ENCODE measurements at places on chromosomes 1 and 21.

DNA sequence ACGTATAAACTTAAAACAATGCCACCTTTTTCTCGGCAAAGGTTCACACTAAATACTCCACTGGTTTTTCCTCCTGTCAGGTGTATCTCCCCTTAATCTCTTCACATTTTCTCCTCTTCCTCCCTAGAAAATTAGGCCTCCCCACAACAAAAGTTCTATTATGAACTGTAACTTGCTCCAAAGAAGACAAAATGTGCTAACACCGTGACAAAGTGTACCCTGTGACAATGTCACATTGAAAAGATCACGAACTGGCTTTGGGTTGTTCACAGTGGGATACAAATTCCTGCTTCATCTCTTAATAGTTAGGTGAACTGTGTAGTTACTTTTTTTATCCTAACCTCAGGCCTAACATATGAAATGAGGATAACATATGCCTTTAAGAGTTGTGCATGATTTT, 6.0 kb downstream of the NUCKS1 start:
- no peak for DNase-seq

DNA sequence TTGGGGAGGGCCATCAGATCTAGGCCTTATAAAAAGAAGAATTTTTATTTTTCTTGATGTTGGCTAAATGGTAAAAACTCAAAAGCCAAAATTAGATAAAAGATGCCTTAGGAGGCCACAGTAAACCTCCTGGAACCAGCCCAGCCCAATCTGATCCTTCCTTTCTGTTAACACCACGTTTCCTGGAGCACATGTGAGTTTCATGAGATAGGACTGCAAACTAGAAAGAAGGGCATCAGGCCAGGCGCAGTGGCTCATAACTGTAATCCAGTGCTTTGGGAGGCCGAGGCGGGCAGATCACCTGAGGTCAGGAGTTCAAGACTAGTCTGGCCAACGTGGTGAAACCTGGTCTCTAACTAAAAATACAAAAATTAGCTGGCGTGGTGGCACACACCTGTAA, 6.7 kb downstream of the HSF2BP start:
- DNase-seq, result no peak

- DNase-seq, result no peak
Measured at GRCh38 chr1:41666981-41667631, 182.6 kb upstream of the EDN2 start.

GRCh38 chr1:204959836-204960235, 83.2 kb upstream of the CNTN2 start:
- no peak for DNase-seq

GRCh38 chr1:82065916-82066315, 265.2 kb downstream of the ADGRL2 start:
- no peak for DNase-seq

GRCh38 chr21:36255663-36256062, 64.3 kb upstream of the MORC3 start:
- DNase-seq, result no peak

DNA sequence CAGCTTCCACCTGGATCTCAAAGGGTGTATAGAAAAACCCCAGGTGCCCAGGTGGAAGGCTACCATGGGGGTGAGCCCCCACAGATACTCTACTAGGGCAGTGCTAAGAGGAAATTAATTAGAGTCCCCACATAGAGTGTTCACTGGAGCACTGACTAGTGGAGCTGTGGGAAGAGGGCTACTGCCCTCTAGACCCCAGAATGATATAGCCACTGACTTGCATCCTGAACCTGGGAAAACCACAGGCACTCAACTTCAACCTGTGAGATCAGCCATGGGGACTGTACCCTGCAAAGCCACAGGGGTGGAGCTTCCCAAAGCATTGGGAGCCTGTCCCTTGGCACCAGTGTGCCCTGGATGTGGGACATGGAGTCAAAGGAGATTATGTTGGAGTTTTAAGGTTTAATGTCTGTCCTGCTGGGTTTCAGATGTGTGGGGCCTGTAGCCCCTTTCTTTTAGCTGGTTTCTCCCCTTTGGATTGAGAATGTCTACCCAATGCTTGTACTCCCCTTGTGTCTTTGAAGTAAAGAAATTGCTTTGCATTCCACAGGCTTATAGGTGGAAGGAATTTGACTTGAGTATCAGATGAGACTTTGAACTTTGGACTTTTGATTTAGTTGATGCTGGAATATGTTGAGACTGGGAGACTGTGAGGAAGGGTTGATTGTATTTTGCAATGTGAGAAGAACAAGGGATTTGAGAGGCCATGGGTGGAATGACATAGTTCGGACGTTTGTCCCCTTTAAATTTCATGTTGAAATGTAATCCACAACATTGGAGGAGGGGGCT, 31.8 kb upstream of the CDC14A start:
- DNase-seq, result no peak

DNA sequence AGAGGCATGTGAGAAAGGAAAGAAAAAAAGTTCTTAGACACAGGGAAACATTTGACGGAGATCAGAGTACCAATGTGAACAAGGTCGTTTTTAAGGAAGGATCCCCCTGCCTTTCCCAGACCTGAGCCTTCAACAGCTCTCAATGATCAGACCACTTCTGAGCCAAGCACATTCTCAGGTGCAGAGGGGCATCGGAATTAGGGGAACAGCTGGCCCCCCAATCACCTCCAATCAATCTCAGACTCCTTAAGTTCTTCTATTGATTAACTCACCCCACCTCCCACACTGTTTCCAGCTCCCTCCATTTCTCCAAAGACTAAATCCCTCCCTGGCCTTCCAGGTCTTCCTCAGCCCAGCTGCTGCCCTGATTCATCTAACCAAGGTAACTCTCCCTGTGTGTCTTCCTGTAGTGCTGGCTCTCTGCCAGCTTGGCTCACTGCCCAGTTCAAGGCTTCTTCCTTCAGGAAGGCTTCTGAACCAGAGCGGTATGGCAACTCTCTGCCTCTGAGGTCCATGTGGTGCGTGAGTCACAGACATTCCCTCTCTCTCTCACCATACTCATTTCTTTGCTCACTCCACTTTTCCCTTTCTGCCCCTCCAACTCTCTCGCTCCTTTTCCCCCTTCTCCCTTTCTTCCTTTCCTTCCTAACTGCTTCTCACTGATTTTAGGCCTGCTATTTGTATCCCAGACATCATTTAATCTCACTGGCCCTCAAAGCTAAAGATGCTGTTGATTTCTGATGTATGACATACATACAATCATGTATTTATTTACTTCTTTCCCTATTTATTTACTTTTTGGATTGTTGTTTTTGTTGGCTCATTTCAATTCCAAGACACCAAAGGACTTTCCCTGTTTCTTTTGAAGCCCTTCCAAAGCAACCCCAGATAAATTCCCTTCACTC, 18.1 kb downstream of the CFAP45 start:
- no peak for DNase-seq

- DNase-seq, result no peak
Measured at GRCh38 chr1:51305371-51305823, 25.0 kb downstream of the TTC39A start.

- no peak for DNase-seq
Measured at GRCh38 chr21:16069178-16070112, 339.7 kb downstream of the USP25 start.

GRCh38 chr1:231580874-231581273, 45.7 kb upstream of the DISC1 start:
- no peak for DNase-seq

- no peak for DNase-seq
Measured at GRCh38 chr1:91757763-91758460, 128.0 kb downstream of the TGFBR3 start.

DNA sequence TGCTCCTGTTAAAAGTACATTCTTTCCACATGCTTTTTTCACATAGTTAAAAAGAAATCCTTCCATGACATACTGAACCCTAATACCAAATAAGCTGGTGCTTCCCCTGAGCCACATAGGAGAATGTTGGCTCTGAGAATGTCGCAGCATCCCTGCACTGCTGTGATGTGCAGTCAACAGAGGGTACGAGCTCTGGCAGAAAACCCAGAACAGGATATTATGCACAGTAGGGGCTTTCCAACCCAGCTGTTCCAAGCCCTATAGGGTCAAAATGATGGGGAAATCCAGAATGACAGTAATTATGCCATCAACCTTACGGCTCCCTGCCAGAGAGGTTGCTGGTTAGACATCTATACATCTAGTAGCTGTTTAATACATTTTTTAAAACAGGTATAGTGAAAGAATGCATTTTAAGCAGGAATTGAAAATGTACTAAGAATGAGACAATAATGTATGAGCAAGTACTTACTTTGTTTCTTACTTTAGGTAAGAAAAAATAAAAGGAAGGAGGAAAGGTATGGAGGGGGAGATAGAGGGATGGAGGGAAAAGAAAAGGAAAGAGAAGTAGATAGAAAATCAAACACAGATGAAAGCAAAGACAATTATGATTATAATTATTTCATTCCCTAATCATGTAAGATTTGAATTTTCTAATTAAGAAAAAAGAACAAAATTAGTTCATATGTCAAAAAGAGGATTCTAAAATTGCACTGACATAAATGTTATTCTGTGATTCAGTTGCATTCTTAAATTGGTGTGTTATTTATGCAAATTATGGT, 126.0 kb downstream of the NR5A2 start:
- no peak for DNase-seq

- DNase-seq, result no peak
Measured at GRCh38 chr1:63042278-63042677, 258.3 kb downstream of the ATG4C start.

GRCh38 chr1:30929135-30929889, 20.8 kb upstream of the SDC3 start:
- DNase-seq, result no peak

GRCh38 chr1:172287208-172287607, 133.3 kb upstream of the C1orf105 start:
- no peak for DNase-seq

- no peak for DNase-seq
Measured at GRCh38 chr1:240691909-240692705, 80.2 kb upstream of the GREM2 start.

DNA sequence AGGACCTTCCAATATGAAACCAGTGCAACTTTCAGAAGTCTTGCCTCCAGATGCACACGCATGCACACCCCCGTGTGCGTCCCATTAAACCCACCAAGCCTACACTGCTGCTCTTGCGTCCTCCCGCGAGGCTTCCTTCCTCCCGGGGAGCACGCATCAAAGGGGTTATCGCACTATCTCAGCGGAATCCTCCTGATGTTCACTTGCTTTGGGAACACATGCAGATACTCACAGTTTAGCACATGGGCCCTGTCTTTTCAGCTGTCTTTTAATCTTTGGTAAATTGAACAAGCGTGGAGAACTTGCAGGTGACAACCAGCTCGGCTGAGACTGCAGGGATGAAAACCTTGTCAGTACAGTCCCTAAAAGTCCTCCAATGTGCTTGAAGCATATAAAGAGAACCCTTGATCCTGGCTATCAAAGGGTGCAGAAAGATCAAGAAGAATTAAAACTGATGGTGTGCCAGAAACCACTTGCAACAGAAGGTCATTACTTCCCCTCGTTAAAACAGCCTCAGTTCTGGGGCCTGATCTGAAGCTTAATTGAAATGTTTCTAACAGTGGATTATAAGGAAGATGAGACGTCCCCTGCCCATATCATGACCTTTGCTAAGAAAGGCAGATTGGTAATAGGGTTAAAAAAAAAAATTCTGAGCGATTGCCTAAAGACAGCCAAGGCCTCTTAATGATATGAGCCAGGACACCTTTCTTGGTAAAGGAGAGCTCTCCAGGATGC, 149.4 kb upstream of the LMO4 start:
- DNase-seq, result no peak

DNA sequence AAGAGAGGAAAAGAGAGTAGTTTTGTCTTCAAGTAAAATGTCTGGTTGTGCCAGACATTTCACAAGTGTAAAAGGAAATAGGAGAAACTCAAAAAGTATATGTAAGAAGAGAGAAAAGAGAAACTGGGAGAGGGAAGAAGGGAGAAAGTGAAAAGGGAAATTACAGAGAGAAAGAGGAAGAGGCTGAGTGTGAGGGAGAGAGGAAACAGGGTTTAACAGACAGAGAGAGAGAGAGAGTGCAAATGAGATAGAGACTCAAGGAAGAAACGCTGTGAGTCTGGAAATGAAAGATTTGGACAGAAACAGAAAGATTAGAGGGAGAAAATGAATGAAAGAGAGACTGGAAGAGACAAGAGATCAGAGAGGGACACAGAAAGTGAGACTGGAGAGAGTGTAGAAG, 806.2 kb downstream of the PLA2G4A start:
- no peak for DNase-seq

- DNase-seq, result no peak
Measured at GRCh38 chr1:20584890-20585289, 4.0 kb upstream of the CDA start.

DNA sequence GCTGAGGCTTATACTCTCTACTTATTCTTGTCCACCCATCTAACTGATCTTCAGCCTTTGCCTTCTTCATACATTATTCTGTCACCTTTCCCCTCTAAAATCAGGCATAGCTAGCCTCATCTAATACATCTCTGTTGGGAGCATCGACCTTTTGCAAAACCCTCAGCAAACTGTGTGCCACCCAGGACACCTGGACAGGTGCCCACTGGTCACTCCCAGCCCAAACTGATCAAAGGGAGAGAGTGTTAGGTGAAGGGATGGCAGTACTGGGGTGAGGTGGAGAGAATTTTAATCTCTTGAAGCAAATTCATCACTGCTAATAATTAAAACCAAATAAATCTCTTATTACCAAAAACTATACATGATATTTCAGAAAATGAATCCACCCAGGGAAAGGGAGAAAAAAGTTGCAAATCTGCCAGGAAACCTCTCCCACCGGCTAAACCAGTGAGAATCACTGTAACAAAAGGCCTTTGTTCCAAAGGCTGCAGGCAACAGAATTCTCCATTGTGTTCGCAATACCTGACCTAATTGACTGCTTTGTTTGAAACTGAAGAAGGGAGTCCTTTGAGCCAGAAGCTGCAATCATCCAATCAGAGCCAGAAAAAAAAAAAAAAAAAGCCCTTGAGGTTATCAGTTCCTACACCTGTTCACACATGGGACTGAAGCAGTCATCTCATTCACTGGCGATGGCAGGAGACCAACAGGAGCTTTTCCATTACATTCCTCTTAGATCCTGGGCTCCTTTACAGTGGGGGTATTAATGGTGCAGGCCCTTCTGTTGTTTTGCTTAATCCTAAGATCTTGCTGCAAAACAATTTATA, 172.6 kb downstream of the APP start:
- no peak for DNase-seq

DNA sequence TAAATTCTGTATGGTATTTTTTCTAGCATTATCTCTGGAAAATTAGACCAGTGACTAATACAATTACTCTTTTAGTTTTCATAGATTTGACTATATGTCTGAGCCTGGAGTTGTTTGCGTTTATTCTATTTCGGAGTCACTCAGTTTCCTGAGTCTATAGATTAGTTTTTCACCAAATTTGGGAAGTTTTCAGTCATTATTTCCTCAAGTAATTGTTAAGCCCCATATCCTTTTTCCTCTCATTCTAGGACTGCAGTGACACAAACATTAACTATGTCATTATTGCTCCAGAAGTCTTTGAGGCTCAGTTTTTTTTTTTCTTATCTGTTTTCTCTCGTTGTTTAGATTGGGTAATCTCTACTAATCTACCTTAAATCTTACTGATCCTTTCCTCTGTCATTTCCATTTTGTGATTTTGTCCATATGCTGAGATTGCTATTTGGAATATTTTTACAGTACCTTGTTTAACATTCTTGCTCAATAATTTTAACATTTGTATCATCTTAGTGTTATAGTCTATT, 886.2 kb downstream of the LTN1 start:
- DNase-seq, result no peak

- no peak for DNase-seq
Measured at GRCh38 chr1:93033785-93034184, 45.3 kb upstream of the MTF2 start.

GRCh38 chr21:31136891-31137290, 98.6 kb upstream of the KRTAP19-8 start:
- no peak for DNase-seq

- DNase-seq, result no peak
Measured at GRCh38 chr1:100428160-100428559, 75.9 kb downstream of the CDC14A start.

GRCh38 chr1:20684651-20685050, 23.5 kb upstream of the DDOST start:
- DNase-seq, result no peak

All from cortex of kidney (tissue), 1 donor.